GF-D8 (cell line): ENCODE measurements at places on chromosomes 11 and 22.

DNA sequence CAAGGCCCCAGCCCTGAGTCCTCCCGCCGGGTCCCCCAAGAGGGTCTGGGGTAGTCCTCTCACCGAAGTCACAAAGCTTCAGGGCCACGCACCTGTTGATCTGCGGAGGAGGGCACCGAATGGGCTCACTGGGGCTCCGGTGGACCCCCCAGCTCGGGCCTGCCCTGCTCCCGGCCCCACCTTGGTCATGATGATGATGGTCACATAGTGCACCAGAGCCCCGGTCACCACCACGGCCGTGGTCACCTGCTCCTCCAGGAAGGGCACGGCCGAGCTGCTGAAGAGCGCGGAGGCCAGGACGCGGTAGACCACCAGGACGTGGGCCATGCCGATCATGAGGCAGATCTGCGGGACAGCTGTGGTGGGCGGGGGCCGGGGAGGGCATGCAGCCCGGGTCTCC lies 13.5 kb upstream of the SIGIRR start:
- DNase-seq, result no peak

GRCh38 chr22:24873226-24873625 lies 67.2 kb downstream of the SGSM1 start:
- DNase-seq, result no peak

GRCh38 chr11:17560281-17561110 lies 13.4 kb downstream of the OTOG start:
- DNase-seq, result no peak

DNA sequence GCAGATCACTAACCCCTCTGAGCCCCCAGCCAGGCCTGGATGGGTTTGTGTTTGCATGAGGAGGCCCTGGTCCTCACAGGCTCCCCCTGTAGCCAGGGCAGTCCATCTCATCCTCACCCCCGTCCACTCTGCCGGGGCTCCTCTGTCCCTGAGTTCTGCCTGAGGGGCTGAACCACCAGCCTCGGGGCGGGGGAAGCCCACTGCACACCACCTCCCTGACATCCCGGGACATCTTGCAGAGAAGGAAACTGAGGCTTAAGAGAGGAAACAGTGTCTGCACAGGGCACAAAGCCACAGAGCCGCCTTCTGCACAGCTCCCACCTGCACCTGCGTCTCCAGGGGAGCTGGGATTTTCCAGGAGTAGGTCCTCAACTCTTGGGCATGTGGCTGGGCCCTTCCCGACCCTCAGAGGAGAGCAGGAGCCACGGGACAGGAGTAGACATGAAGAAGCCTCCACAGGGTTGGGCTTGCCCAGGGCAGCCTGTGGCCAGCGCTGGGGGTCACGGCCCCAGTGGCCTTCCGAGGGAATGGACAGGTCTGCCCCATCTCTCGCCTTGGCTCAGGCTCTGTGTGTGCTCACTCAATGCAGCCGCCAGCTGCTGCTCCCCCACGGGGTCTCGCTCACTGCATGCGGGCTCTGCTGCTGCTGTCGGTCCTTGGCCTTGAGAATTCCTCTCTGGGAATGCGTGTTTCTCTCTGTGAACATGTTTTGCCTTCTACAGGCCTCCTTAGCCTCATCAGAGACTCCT lies 45.4 kb upstream of the CCDC188 start:
- DNase-seq, result no peak

DNA sequence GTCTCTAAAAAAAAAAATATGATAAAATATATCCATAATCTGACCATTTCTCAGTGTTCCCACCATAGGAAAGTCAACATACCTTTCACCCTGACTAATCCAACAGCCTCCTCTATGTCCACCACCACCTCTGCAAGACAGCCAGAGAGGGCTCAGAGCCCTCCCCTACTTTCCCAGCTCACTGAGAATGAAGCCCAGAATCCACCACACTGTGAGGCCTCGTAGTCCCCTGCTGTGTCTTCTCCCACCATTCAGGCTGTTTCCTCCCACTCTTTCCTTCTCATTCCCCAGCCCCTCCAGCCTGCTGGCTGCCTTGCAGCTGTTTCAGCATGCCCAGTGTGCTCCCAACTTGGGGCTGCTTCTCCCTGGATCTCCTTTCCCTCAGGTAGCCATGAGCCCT lies 27.0 kb downstream of the SGSM3 start:
- no peak for DNase-seq

GRCh38 chr22:30340911-30341685 lies 14.4 kb upstream of the TBC1D10A start:
- DNase-seq, result no peak

- DNase-seq, result peak; percentile 63
These were observed 9.4 kb downstream of the IGSF9B start for GRCh38 chr11:133947321-133947756.

- DNase-seq, result no peak
These were observed 6.9 kb downstream of the UBE4A start for GRCh38 chr11:118366287-118366686.

DNA sequence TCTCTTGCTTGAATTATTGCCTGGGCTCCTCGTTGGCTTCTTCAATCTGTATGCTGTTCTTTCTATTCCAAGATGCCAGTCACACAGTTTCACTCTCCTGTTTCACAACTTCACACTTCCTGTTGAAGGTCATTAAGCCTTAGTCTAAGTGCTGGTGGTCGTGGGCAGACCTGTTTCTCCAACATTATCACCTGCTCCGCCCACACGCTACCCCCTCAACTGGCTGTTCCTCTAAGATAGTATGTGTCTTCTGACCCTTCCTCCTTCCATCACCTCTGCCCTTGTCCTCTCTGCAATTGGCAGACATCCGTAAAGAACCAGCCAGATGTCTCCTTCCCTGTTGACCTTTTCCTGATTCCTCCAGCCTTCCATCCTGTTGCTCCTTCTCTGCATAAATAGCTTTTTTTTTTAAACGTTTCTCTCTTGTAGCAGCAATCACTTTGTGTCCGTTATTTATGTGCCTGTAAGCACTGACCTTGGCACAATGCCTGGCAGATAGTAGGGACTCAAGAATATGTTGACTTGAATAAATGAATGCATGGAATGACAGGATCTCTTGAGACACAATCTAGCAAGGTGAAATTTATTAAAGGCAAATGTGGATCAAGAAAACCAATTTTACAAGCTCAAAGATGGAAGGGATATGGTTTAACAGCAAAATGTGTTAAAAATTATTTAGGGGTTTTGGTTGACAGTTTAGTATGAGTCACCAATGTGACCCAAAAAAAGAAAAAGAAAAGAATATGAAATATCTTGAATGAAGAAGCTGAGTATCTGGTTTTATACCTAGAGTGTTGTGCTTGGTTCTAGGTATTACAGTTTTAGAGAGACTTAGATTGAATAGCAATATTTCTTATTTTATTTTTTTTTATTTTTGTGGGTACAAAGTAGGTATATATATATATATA lies 12.6 kb downstream of the DIXDC1 start:
- no peak for DNase-seq

DNA sequence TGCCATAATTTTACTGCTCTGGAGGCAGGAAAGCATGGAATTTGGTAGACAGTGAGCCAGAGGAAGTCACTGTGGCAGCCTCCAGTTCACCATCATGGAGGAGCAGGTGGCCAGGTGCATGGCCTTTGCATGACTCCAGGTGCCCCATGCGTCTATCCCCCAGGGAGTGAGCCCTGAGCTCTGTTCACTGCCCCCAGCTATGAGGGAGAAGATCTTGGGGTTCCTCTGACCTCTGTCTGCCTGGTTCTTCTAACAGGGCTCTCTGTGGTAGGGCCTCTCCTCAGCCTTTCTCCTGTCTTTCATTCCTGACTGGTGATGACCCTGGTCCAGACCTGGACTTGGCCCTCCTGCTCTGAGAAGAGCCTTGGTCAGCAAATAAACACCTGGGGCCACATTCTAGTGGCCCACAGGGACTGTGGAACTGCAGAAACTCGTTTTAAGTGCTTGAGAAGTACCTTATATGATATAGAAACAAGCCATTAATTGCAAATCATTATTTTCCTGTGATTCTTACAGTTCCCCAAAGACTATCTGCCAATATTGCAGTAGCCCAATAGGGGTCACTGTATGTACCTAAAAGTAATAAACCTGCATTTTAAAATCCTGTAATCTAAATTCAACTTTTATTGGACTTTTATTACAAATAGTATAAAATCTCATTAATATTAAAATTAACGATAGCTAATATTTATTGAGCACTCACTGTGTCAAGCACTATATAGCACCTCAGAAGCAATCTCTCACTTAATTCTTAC lies 120.0 kb upstream of the SYT13 start:
- no peak for DNase-seq

GRCh38 chr11:12224537-12224893 lies 114.1 kb downstream of the MICAL2 start:
- peak; percentile 31 for DNase-seq

DNA sequence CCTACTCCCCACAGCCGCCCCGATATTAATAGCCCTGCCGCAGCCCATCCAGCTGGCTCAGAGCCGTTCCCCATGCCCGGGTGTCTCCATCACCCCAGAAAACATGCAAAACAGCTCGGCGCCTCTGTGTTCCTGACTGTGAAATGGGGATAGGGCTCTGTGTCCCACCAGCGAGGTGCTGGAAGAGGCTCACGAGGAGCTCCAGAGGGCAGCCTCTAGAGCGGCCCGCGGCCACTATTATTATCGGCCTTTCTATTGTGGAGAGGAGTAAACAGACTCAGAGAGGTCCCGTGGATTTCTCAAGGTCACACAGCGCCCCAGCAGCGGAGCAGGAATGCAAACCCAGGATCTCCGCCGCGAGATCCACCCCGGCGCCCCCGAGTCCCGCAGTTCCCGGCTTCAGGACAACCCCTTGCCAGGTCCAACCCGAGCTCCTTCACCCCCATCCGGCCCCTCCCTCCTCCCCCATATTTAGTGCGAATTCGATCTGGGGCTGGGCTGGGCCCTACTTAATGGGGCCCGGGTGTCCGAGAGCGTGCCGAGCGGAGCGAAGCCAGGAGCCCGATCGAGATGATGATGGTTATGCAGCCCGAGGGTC lies at the start of gene ACTN3:
ACTN3 (plus strand) TSS at position 536 of the 598 bp plus-strand sequence; CDS start at position 571, 35 bp downstream.
- DNase-seq, result no peak

DNA sequence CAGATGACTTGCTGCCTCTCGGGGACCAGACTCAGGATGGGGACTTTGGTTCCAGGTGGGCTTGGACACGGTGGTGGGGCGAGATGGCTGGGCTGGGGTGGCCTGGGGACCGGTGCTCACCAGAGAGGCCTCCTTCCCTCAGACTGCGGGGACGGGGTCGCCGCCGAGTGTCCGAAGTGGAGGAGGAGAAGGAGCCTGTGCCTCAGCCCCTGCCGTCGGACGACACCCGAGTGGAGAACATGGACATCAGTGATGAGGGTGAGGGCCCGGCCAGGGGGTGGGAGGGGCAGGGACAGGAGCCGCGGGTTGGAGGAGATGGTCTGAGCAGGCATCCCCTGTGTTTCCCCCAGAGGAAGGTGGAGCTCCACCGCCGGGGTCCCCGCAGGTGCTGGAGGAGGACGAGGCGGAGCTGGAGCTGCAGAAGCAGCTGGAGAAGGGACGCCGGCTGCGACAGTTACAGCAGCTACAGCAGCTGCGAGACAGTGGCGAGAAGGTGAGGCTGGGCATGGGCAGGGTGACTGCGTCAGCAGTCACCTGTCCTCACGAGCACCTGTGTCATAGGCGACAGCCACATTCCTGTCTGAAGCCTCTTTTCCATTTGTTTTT lies 5.9 kb downstream of the SART1 start:
- DNase-seq, result no peak

- no peak for DNase-seq
These were observed 29.9 kb downstream of the GNAZ start for GRCh38 chr22:23100124-23100801.

DNA sequence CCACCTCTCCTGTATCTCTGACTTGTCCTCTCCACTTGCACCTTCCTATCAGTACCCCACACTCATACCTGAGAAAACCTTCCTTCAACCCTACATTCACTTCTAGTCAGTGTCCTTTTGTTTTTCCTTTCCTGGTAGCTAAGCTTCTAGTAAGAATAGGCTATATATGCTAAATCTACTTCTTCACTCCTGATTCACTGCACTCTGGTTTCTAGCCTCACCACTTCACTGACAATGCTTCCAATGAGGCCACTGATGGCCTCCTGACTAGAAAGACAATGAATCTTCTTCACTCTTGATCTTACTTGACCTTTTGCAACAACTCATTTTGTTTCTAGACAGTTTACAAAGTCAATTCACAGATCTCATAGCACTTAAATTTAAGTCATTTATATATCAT lies 52.0 kb downstream of the RELT start:
- DNase-seq, result no peak
